ENCODE measurements at places on chromosomes 5 and 9.
A peak's percentile ranks its signal among the peaks of the same experiment; 100 is the strongest.

GRCh38 chr5:150703762-150704161 lies 2.9 kb upstream of the RBM22 start:
- DNase-seq = no peak

- no peak for DNase-seq
These were observed 85.9 kb upstream of the SIMC1 start for GRCh38 chr5:176152191-176152929.

DNA sequence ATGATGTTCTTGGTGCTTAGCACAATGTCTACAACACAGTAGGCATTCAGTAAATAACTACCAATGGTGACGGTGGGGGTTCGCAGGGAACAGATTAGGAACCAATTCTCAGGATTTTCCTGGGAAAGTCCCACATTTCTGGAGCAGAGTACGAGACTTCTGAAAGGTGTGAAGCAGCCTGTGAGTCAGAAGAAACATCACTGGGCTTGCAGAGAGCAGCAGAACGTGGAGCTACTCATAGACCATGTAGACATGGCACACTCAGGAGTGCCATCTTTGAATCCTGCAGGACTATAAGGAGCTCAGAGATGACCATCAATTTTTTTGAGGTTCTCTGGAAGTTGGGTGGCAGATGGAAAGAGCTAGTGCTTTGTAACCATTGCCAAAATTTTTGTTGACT lies 106.6 kb upstream of the ANKRD55 start:
- DNase-seq = no peak

DNA sequence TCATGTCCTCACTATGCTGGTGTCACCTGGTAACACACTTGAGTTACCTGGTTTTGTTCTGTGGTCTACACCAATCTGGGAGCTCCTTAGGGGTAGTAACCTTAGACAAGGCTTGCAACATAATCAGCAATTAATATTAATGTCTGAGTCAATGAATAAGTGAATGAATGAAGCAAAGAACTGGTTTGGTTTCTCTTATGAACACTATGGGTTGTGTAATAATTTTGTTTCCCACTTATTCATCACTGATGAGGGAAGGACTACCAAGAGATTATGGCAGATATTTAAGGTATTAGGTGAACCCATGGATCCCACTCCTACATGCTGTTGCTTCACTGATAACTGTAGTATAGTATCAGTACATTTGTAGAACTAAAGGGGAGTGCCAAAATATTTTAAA lies 116.0 kb downstream of the SLC12A2 start:
- no peak for DNase-seq

DNA sequence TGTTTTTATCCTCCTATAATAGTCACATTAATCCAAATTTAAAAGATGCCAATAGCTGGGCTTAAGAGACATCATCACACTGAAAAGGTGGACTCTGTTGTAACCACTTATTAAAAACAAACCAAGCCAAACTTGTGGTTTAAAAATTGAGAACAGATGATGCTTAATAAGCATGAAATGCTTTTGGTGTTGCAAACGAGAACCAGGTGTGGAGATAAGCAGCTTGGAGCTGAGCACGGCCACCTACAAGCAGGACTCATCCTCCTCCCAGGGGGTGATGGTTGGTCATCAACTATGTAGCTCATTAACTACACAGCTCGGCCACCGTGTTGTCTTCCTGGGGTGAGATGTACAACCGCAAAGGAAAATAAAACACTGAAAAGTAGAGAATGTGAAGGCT lies 154.4 kb downstream of the NPR3 start:
- DNase-seq = no peak

DNA sequence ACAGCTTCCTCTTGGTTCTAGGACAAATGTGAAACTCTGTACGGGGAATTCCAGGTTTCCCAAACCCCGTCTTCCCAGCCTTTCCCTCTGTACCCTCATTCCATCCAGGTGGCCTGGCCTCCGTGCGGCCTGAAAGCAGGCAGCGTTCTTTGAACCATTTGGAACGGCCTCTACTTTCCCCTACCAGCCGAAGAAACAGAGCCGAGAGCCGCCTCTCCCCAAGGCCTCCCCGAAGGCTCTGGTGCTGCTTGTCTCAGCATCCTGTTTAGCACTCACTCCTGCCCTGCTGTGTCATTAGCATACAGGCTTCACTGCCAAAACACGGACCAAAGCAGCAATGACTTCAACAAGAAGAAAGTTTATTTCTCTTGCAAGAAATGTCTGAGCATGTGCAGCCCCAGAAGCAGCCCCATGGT lies 137.7 kb downstream of the HSD17B3 start:
- DNase-seq = no peak

GRCh38 chr5:180193749-180194375 lies 15.1 kb downstream of the RASGEF1C start:
- DNase-seq = no peak

DNA sequence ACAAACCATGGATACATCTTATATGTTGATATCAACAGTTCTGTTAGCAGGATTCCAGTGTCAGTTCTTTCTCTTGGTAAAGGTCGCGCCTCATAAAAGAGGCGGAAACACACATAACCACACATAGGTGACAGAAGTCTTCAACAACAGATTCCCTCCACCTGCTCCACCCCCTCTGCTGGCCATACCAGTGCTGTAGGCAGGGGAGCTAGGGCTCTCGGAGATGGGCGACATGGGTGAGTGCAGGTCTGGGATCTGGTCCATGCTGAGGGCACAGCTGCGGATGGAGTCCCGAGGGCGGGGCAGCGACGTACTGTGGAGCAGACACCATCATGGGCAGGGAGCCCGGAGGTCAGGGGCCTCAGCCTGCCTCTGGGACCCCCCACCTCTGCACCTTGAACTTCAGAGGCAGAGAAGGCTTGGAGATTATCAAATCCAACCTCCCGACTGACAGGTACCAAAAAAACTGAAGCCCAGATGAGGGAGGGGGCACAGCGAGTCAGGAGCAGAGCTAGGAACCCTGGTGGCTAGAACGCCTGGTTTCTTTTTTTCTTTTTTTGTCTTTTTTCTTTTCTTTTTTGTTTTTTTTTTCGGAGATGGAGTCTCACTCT lies 12.0 kb upstream of the TOR2A start:
- no peak for DNase-seq

DNA sequence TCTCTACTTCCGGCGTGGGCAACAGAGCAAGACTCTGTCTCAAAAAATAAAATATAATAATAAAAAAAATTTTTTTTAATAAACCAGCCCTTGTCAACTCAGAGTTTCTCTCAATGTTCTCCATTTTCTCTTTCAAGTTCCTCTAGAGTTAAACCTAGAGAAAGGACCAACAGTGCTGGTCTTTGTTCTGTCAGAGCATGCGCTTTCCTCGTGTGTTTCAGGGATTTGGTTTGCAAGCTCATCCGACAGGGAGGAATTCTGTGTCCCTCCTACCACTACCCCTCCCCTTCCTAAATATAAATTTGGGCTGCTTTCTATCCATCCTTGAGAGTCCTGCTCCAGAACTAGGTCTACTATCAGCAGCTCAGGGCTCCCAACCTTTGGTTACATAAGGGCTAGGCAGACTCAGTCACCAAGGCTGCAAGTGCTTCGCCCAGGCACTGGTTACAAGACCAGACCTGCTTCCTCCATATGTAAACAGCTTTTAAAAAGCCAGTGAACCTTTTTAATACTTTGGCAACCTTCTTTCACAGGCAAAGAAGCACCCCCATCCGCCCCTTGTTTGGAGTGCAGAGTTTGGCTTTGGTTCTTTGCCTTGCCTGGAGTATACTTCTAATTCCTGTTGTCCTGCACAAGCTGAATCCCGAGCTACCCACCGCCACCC lies 13.5 kb downstream of the SETX start:
- no peak for DNase-seq

DNA sequence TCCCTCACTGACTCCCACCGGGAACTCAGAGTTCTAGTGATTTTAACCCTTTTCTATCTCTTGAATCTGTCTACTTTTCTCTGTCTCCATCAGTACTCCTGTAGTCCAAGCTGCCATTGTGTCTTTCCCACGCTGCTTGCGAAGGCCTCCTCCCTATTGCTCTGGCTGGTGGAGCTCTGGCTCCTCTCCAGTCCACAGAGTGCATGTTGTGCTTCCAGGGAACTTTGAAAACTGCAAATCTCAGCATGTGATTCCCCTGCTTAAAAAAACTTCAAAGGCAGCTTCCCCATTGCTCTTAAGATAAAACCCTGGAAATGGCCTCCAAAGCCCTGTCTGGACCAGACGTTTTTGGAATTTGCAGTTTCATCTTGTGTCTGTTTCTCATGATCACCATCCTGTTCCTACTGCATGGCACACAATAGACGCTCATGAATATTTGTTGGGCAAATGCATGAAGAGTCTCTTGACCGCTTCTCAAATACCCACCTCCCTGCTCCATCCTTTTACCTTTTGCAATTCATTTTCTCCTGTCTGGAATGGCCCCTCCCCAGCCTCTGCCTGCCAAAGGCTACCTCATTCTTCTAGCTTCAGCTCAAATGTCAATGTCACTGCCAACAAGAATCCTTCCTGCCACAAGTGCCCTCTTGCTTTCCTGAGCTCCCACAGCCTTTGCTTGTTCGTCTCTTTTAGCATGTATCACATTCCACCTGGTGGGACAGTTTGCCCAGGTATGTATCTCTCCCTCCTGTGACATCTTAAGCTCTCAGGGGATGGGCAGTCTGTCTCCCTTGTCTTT lies 293.2 kb downstream of the ARHGAP26 start:
- no peak for DNase-seq

- no peak for DNase-seq
These were observed 118.7 kb downstream of the RXRA start for GRCh38 chr9:134445000-134445399.

GRCh38 chr5:96120120-96120519 lies 158.5 kb upstream of the ELL2 start:
- DNase-seq = no peak

- no peak for DNase-seq
These were observed 16.3 kb upstream of the SLC6A19 start for GRCh38 chr5:1185038-1185627.

DNA sequence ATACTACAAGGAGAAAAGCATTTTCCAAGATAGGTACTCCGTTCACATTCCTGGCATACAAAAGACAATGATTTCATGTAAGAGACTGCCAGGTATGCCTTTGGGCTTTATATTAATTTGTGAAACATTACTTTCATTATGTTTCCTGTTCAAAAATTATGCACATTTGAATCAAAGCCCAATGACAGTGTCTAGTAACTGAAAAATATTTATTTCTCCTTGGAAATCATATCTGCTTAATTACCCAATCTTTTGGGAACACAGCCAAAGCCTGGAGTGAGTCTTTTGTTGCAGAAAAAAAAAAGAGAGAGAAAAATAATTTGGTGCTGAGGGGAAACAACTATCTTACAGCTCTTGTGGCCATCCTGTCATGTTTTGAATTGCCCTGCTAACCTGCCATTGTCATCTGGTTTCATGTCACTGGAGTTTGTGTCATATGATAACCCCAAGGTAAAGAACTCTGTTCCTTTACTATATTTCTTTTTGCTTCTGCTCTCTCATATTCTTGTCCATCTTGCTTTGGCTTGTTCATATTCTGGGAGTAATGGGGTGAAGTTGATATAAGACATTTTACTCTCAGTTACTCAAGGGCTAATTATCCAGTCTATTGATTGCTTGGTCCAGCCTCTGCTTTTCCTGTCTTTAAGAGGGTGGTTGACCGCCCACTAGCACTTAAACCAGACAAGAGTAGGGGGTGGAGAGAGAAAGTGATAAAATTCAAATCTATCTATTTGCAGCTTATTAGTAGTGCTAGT lies 238.3 kb upstream of the NUDT12 start:
- no peak for DNase-seq

GRCh38 chr5:143008809-143009521 lies 238.8 kb downstream of the ARHGAP26 start:
- DNase-seq = peak; percentile 13

DNA sequence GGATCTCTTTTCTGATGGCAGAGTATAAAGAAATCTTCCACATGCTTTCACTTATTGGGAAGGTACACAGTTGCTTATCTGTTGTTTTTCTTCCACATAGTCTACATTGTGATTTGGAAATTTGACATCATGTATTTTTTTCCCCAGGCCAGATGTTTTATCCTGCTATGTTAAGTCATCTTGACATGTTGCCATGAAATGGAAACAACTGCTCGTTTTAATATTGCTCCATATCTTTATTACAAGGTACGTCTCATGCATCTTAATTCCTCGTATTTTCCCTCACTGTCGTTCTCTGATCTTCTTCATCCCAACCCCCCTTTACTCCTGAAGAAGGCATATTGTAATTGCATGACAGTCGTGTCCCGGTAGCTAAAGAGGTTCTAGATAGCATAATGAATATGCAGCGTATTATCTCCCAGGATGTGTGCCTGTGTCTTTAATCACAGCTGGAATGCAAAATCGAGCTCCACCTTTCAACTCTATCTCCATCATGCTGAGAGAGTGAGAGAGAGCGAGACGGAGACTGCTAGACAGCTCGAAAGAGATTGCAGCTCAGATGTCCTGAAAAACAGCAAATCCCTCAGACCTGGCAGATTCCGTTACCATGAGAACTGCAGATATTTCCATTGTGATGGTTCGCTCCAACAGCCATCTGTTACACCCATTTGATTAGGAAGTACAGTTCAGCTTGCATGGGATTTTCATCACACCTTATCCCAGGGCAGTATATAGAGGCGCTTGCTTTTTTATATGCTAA lies 281.7 kb downstream of the TMEM38B start:
- DNase-seq = no peak

DNA sequence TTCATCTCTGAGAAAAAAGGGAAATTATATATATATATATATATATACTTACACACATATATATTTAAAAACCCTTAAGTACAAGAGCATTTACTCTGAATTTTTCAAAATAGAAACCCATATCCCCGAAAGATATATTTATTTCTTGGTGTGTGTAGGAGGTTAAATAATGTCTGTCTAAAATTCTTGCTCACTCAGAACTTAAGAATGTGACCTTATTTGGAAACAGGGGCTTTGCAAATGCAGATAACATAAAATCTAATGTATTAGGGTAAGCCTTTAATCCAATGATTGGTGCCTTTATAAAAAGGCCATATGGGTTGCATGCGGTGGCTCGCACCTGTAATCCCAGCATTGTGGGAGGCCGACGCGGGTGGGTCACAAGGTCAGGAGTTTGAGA lies 517.3 kb upstream of the TLE4 start:
- no peak for DNase-seq

- no peak for DNase-seq
These were observed 146.4 kb downstream of the GCNT1 start for GRCh38 chr9:76605321-76605900.

GRCh38 chr9:107778661-107779060 lies 289.1 kb upstream of the KLF4 start:
- DNase-seq = no peak

- DNase-seq = no peak
These were observed 110.2 kb downstream of the MLLT3 start for GRCh38 chr9:20512106-20512505.

DNA sequence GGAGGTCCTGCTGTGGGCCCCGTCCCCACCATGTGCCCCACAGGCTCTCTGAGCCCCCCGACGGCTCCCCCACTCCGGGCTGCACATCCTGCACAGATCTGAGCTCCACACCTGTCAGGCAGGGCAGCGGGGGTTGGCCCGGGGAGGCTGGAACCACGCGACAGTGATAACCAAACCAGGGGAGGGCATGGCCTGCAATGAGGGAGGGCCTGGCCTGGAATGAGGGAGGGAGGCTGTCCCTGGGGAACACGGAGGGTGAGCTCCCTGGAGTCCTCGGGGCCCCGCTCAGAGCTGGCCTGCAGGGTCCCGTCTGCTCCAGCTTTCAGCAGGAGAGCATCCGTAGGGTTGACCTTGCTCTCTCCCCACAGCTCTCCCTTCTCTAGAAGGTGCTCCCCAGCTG lies 30.5 kb downstream of the SLC9A3 start:
- no peak for DNase-seq
